SW480 (cell line): ENCODE measurements at places on chromosomes 3 and 15.

DNA sequence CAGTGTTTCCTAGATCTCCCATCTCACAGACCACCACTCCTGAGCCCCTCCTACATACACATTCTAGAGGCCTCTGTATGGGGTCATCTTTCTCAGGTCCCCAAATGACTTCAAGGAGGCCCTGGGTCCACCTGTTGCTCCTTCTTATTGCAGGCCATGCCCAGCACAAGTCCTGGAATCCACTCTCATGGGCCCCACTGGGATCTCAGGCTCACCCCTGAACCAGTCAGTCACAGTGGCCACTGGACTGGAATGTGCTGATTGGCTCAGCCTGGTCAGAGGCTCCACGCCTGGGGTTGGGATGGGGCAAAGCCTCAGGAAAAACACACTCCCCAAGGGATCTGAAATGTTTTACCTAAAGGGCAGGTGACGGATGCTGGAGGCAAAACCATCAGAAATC, 55.7 kb downstream of the SPSB4 start:
- DNase-seq = no peak

- DNase-seq = no peak
These were observed 235.6 kb downstream of the EDEM1 start for GRCh38 chr3:5423076-5423475.

DNA sequence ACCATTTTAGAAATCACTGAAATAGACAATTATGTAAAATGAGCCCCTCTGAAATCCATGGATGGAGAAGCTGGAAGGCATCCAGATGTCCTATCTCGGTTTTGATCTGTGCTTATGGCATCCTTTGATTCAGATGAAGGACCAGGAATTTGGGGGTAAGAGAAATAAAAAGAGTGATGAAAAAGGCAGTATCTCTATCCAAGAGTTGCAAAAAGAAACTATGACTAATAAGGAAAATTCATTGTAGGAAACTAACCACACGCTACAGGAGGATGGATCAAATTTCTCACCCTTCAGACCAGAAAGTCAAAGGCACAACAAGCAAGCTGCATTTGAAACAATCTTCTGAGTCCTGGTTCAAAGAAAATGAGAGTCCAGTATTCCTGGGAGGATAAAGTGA, 34.8 kb downstream of the SRGAP3 start:
- no peak for DNase-seq

GRCh38 chr3:193544289-193544688, 10.4 kb downstream of the ATP13A4 start:
- DNase-seq = no peak
